Hematopoietic multipotent progenitor cell treated with erythropoietin and hydrocortisone succinate and interleukin-3 and kit ligand, for 17 days (in vitro differentiated cells): ENCODE measurements at places on chromosomes 1 and 21.

GRCh38 chr1:30511563-30511962, 211.8 kb downstream of the MATN1 start:
- no peak for DNase-seq

DNA sequence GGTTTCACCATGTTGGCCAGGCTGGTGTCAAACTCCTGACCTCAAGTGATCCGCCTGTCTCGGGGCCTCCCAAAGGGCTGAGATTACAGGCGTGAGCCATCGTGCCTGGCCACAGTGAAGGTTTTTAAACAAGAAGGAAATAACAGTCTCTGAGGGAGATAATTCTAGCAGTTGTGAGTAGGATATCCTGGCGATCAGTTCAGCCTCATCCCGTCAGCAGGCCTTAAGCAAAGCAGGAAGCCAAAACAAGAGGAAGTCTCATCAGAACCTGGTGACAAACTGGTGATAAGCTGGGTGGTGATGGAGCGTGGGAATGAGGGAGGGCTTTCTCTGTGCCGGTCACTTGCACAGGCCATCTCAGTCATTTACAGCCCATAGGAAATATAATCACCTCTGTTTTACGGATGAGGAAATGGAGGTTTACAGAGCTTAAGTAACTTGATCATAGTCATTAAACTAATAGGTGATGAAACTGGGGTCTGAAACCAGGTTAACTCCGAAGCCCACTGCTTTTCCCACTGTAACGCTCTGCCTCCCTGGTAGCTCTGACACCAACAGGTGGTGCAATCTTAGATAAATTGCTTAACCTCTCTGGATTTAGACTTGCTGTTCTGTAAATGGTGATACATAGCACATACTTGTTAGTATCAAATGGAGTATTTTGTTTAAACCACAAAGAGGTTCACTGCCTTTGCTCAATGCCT, 40.8 kb upstream of the A3GALT2 start:
- DNase-seq = no peak

DNA sequence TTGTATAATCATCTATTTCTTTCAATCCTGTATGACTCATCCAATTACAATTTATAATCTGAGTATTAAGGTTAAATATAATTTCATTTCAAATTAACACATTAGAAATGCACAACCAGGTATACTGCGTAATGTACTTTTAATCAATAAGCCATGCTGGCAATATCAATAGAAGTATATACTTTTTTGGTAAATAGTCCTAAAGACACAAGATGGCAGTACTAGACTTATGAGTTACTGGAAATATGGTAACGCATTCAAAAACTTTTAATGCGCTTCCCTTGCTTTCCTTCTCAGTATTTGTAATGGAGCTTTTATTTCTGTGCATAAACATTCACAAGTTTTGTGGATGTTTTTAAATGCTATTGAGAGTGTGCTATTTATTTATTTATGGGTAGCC, 1162.0 kb upstream of the TMPRSS15 start:
- DNase-seq = no peak

DNA sequence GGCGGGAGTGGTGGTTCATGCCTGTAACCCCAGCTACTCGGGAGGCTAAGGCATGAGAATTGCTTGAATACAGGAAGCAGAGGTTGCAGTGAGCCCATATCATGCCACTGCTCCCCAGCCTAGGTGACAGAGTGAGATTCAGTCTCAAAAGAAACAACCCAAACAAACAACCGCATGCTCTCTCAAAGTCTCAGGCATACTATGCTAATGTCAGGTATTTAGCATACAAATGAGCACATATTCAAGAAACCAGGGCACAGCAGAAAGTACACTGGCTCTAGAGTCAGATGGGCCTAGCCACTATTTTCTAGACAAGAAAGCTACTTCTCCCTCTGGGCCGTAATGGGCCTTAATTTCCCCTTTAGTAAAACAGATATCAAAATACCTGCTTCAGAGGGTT, 55.0 kb downstream of the ELAVL4 start:
- DNase-seq = no peak

GRCh38 chr1:58580186-58580585, 3.1 kb upstream of the TACSTD2 start:
- DNase-seq = no peak

GRCh38 chr1:107870696-107871095, 94.3 kb downstream of the VAV3 start:
- DNase-seq = no peak

DNA sequence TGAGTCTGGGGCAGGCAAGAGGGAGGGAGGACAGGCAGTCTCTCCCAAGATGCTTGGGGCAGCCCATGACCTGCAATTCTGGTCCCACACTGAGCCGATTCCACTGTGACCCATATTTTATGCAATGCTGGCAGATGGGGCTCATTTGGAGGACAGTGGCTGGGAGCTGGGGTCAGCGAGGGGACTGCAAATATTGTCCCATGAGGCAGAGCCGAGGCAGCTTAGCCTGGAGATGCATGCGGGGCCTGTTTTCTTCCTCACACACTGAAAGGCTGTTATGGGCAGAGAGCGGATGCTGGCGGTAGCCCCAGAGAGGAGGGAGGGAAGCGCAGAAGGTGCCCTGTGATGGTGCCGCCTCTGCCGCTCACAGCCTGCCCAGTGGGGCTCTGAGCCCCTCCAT, 128.5 kb upstream of the POU3F1 start:
- no peak for DNase-seq

DNA sequence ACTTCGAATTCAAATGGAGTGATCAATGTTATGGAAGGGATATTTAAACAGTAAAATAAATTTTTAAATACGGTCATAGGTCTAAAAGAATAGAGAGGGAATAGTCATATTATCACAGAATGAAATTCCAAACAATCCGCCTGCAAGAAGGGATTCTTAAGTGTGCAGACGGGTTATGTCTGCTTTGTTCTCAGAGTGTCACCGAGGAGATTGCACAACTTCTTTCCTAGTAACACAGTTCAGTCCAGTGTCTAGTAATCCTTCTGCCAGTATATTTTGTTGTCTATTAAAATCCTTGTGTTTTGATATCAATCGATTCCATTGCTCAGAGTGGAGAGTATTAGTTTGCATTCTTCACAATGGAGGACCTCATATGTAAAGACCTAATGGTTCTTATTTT, 48.4 kb downstream of the LRRC53 start:
- no peak for DNase-seq

GRCh38 chr1:2322065-2322571, 69.2 kb downstream of the MORN1 start:
- no peak for DNase-seq

GRCh38 chr1:46478721-46479485, 10.7 kb upstream of the DMBX1 start:
- no peak for DNase-seq

- no peak for DNase-seq
Observed at GRCh38 chr1:3698660-3699408, 46.5 kb downstream of the TP73 start.

- DNase-seq = no peak
Observed at GRCh38 chr1:221284028-221284427, 404.8 kb downstream of the HLX start.

DNA sequence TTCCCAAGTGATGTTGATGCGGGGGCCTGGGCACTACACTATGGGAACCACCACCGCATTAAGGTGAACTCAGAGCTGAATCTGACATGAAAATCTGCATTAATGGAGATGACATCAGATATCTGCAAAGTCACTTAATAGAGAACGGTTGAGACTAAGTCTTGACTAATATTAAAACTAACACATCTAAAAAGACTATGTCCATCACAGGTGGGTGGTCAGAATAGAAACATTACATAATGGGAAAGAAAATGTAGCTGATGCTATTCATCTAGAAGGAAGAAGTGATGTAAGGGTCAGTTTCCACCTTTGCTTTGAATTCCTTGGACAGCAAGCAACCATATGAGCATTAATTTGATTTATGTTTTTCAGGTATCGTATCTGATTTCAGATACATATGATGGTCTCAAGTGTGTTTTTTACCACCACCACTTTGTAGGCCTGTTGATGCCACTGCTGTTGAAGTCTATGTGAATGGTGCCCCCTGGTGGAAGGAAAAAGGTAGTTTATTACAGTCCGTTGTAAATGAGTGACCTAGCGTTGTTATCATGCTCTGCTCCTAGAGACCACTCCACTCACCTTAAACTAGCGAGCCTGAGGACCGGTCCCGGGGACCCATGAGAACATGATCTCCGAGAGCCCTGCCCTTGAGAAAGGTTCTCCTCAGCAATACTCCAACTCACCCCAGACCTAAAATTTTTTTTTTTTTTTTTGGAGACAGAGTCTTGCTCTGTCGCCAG, 73.5 kb downstream of the BACH1 start:
- DNase-seq = peak; percentile 92

GRCh38 chr1:45545553-45546310, 4.9 kb upstream of the AKR1A1 start:
- DNase-seq = no peak

DNA sequence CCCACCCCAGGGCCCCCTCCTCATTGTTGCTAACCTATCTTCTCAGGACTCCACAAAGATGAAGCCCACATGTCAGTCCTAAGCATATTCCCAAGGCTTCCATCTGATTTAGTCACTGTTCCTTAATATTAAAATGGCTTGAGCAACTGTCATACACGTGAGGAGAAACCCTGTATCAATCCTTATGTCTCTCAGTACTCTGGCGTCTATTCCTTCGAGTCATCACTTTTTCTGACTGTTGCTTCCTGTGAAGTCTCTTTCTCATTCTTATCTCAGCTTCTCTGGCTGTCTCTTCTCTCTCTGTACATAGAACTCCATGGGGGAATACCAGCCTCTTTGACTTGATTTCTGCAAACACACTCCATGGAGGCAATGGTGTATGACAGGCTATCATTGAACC, 98.4 kb downstream of the C4BPA start:
- DNase-seq = no peak

DNA sequence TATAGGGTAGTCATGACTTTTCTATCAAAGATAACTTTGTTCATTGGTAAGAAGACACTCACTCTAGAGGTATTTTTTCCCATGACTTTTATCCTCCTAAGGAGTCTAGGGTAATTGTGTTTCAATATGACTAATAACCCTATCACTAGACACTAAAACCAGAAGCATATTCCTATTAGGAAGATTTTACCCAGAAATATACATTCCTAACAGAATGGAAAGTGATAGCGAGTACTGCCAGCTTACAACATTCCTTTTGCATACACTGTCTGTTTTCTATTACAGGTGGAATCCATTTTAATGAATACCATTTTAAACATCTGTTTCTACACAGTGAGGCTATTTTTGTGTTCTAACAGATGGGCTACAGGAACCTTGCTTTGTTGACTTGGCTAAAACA, 31.4 kb upstream of the C1orf185 start:
- no peak for DNase-seq

GRCh38 chr1:25810341-25811299, 9.1 kb upstream of the MTFR1L start:
- peak; percentile 50 for DNase-seq

DNA sequence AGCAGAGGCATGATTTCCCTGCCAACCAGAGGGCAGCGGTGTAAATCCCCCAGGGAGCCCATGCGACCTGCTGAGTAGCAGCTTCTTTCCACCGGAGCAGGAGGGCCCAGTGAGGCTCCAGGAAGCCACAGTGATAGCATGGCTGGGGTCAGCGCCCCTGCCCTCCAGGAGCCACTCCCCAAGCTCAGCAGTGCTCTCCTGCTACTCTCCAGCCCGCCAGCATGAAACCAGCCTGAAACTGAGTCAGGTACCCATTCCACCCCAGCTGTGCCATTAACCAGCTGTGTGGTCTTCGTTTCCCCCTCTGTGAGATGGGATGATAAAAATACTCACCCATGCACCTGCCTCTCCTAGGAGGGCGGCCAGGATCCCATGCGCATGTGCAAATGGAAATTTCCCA, 123.8 kb upstream of the TMEM51 start:
- DNase-seq = no peak

- DNase-seq = no peak
Observed at GRCh38 chr1:225885336-225885735, 3.2 kb upstream of the TMEM63A start.

DNA sequence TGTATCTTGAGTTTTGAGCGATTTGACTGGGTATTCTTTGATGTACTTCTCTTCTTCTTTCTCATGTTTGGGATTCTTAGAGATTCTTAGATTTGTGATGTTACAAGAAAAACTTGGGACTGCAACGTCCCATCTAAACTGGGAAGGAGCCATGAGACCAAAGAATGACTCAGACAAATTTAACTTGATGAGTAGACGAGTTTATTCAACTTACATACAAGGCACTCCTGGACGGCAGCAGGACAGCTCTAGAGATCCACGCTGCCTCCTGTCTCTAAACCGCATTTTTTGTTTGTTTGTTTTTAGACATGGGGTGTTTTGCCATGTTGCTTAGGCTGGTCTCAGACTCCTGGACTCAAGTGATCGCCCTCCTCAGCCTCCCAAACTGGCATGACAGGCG, 137.1 kb downstream of the PIK3R3 start:
- DNase-seq = no peak

DNA sequence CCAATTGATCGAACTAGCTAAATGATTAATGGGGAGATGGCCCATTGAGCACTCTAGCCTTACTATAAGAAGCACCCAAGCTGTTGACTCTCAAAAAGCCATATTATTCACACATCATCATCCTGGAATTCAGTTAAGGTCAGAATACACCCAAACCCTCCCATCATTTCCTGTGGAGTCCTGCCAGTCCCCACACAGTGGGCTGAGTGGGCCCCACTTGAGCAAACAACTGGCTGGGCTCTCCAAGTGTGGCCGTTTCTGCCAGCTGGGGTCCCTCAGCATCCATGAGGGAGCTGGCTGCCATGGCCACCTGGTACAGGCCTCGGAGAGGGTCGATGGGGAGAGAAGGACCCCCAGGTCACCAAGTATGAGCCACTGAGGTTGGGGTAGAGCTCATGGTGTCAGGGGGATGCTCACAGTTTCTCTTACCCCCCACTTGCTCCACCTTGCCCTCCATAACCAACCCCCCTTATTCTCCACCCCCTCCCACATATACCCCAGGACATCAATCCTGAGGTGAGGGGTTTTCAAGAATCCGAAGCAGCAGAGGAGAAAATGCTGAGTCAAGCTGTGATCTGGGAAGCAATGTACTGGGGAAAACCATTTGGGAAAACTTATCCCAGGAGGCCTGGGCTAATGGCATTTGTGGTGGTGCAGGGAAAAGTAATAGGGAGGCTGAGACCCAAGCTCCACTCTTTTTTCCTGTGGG, 60.3 kb downstream of the UBE2T start:
- no peak for DNase-seq

DNA sequence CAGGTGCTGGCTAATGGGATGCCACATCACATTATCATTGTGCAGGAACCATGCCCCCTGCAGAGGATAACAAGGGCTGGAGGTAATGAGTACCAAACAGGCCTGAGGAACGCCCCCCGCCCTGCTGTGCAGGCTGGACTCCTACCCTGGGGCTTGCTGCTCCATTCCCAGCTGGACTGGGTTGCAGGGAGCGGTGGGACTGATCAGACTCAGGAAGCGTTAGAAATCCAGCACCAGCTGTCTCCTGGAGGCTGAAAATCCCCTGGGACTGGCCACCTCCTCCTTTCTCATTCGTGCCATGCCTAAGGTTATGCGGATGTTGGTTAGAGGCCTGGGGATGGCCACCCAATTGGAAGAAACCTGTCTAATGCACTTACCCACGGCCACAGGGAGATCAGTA, 36.9 kb upstream of the POU3F1 start:
- DNase-seq = no peak

GRCh38 chr1:1908506-1908791, 6.6 kb upstream of the CALML6 start:
- DNase-seq = no peak

GRCh38 chr1:112146201-112146715, 156.8 kb upstream of the KCND3 start:
- DNase-seq = no peak

- DNase-seq = no peak
Observed at GRCh38 chr1:244665771-244666217, 12.9 kb downstream of the DESI2 start.

GRCh38 chr1:211764701-211765100, 65.9 kb downstream of the LPGAT1 start:
- no peak for DNase-seq

- peak; percentile 46 for DNase-seq
Observed at GRCh38 chr1:154906621-154907081, 29.9 kb downstream of the PMVK start.
